ENCODE measurements at places on chromosomes 13 and 19.
A peak's percentile ranks its signal among the peaks of the same experiment; 100 is the strongest.

DNA sequence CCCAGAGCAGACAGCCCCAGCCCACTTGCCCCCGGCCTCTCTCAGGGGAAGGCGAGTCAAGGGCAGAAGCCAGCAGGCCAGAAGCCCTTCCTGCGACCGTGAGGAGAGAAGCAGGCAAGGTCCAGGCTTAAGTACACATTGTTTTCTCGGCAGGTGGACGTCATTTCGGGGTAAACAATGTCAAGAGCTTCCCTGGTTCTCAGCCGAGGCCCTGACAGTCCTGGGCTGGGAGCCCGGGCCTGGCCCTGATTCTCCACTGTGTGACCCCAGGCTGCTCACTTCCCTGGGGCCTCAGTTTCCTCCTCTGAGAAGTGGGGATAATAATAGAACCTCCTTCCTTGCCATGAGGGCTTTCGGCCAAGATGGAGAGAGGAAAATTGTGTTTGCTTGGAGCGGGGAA is 19.4 kb downstream of the PLVAP start:
- no peak for DNase-seq

GRCh38 chr19:40263440-40264313 is 21.5 kb downstream of the AKT2 start:
- DNase-seq, result no peak

GRCh38 chr13:49821216-49822009 is 28.9 kb upstream of the KPNA3 start:
- peak; percentile 24 for DNase-seq

DNA sequence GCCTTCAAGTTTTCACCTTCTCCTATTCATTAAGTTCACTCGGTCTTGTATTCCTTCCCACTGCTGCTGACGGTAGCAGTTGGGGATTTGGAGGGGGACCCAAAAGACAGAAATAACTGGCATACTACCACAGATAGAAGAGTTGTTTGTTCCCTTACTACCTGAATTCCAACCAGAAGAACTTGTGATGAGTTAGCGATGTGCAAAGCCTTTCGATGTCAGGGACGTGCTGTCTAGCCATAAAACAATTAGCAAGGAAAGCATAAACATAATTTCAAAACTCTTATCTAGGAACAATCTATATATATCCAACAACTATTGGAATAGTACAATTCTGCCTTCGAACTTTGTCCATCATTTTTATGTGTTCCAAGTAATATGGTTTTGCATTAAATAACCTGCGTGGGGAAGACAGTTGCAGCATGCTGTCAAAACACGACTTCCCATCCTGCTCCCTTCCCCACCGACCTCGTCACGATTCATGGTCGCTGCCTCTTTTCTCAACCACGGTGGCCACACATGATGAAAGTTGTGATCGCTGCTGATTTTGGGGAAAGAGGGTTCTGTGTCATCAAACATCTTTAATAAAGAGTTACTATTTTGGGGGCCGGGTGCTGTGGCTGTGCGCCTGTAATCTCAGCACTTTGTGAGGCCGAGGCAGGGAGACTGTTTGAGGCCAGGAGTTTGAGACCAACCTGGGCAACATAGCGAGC is 3.8 kb upstream of the SLC7A9 start:
- DNase-seq, result no peak

GRCh38 chr19:44694184-44694579 is 4.8 kb upstream of the CEACAM16 start:
- peak; percentile 30 for DNase-seq
